Activated CD8-positive, alpha-beta T cell treated with anti-CD3 and anti-CD28 coated beads, Interleukin-2, amount 10 ng/mL, durations not matched to agents 7 days and 5 days (primary cell): ENCODE measurements at places on chromosomes 12 and 14.
A peak's percentile ranks its signal among the peaks of the same experiment; 100 is the strongest.

DNA sequence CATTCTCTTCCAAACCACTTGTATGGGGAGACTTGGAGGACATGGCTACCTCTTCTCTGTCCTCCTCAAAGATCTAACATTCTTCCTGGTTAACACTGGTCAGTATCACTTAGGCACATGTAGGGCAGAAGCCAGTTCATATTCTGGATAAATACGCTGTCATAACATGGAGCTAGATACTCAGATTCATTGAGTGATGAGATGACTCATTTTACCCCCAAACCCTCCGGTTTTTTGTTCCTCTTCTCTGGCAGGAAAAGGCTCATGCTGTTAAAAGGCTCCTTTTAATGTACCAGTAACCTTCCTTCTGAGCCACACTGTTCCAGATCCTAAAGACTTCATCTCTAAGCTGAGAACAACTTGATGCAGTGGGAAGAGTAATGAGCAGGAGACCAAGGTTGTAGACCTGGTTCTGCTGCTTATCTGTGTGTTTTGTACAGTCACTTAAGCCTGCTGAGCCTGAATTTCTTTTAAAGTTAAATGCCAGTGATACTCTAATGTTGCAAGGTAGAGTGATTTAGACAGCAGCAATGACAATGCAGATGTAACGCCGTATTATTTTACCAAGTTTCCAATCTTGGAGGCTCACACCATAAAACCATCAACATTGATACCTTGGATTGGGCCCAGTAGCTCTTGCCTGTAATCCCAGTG lies 57.3 kb upstream of the ELK3 start:
- peaks cover 8% of the 10 kb centered on the region for H3K27me3 ChIP-seq
- H3K4me1 ChIP-seq, result peaks cover 21% of the 10 kb centered on the region
- H3K4me3 ChIP-seq, result no peak overlapping the region
- no peak for DNase-seq
- H3K36me3 ChIP-seq, result no peaks in the 10 kb centered on the region
- no peak overlapping the region for H3K27ac ChIP-seq

DNA sequence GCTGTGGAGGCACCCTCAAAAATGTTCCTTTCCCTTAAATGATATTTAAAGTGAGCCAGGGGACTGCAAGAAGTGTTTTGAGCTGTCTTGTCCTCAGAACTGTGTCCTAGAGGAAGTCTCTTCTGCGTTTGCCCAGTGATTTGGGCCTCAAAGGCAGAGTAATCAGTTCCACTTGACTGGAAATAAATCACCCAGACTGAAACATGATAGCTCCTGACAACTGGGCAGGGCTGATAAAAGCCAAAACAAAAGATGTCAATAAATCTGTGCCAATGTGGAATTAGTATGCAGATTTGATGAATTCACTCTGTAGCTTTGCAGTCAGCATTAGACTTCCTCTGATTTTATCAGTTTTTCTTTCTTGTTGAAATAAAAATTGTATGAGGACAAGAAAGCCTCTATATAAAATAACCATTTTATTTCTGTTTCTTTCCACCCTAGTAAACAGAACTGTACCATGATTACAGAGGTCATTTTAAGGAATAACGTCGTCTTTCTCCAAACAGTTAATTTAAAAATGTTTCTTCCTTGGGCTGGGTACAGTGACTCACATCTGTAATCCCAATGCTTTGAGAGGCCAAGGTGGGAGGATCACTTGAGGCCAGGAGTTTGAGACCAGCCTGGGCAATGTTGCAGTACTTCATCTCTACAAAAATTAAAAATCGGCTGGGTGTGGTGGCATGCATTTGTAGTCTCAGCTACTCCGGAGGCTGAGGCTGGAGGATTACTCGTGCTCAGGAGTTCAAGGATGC lies 180.8 kb downstream of the ERC1 start:
- H3K4me1 ChIP-seq, result no peaks in the 10 kb centered on the region
- no peak overlapping the region for H3K4me3 ChIP-seq
- DNase-seq, result no peak
- H3K27ac ChIP-seq, result no peak overlapping the region
- no peaks in the 10 kb centered on the region for H3K27me3 ChIP-seq

DNA sequence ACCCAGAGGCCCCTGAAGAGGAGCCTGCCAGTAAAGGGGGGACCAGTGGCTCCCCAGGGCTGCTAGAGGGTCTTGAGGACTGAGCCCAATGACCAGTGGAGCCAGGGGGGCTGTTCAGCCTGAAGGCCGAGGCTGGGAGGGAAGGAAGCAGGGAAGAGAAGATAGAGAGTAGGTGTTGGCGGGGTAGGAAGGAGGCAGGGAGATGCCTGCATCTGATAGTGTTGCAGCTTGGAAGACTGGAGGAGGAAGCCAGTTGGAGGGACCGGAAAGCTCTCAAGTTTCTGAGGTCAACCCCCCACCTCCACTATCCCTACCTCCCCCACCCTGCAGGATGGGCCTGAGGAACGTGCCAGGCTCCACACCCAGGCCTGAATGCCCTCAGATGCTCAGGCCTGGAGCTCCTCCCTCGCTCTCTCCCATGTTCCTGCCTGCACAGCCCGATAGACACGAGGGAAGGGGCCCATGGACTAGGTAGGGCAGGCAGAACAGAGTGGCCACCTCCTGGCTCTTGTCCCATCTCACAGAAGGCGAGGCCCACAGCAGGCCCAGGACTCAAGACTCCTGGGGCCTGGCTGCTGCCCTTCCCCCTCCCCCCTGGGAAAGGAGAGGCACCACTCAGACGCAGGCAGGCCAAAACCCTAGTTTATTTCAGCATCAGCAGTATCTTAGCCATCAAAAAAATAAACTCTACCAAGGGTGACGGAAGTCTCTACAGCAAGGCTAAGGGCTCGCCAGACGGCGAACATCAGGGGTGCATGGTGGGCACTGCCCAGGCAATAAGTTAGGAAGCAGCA lies 3.4 kb downstream of the CKB start:
- H3K4me1 ChIP-seq, result peaks cover 20% of the 10 kb centered on the region
- H3K36me3 ChIP-seq, result no peaks in the 10 kb centered on the region
- H3K27ac ChIP-seq, result no peak overlapping the region
- peaks cover 12% of the 10 kb centered on the region for H3K27me3 ChIP-seq
- DNase-seq, result no peak

- H3K27ac ChIP-seq, result no peak overlapping the region
- H3K27me3 ChIP-seq, result no peaks in the 10 kb centered on the region
- H3K36me3 ChIP-seq, result peaks cover 37% of the 10 kb centered on the region
Measured at GRCh38 chr12:108807476-108807875, 49.9 kb downstream of the SSH1 start.

DNA sequence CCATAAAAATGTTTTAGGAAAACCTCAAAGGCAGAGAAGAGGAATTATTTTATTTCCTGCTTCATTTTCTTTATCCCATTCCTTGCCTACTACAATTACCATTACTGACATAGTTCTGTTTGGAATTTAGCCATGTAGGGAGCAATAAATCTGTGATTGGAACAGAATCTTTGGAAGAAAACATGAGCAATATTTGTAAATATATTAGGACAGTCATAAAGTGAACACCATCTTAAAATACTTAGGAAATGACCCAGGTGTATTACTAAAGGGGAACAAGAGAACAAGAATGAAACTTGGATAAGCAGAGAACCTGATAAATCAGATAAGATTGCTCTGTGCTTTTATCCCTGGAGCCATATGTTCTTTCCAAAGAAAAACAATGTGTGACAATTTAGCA lies 1326.0 kb upstream of the FLRT2 start:
- no peak overlapping the region for H3K27ac ChIP-seq
- no peaks in the 10 kb centered on the region for H3K27me3 ChIP-seq
- no peaks in the 10 kb centered on the region for H3K36me3 ChIP-seq
- H3K4me1 ChIP-seq, result no peaks in the 10 kb centered on the region

DNA sequence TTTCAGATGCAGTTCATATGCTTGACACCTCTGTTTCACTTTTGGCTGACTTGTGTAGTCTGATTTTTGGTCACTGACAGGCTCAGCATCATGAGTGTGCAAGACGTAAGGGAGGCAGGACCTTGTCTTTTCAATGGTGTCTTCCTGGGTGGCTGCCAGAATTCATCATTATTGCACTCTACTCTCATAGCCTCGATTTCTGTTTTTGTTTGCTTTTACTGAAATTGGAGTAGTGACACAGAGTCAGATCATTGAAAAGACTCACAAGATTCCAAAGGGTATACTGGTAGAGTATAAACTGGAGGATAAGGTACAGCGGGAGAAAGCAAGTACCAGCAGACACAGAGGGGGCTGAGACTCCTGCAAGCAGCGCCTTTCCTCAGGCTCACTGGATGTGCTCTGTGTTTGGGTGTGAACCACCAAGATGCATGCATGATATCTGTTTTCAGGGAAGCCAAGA lies 126.3 kb upstream of the FGD4 start:
- peak overlapping the region; percentile 90 for H3K27ac ChIP-seq
- no peak for DNase-seq
- H3K4me1 ChIP-seq, result peaks cover 15% of the 10 kb centered on the region
- no peaks in the 10 kb centered on the region for H3K27me3 ChIP-seq
- H3K36me3 ChIP-seq, result no peaks in the 10 kb centered on the region
- peak overlapping the region; percentile 34 for H3K4me3 ChIP-seq

DNA sequence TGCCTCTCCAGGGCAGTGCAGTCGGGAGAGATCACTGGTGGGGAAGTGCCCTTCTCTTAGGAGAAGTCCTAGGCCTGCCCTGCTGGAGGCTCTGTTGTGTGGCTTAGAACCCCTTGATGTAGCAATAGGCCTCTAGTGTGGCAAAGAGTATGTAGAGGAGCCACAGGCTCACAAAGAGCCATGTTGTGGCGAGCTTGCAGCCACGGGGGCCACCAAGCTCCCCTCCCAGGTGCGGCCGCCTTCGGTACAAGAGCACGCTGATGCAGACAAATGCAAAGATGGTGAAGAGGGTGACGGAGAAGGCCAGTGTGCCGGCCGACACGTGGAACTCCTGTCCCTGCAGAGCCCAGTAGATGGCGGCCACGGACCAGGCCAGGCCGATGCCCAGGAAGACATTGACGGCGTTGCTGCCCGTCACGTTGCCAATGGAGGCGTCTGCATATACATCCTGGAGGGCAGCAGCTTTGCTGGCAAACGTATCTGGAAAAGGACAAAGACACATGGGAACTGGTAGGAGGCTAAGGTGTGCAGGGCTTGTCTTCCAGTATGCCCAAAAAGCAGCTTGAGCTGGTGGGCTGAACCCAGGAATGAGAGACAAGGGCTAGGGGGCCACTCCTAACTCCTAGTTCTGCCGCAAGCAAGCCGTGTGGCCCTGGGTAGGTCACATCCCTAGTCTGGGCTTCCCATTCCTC lies 142.8 kb downstream of the SLC8A3 start:
- peaks cover 17% of the 10 kb centered on the region for H3K27me3 ChIP-seq
- H3K4me1 ChIP-seq, result no peaks in the 10 kb centered on the region
- H3K27ac ChIP-seq, result no peak overlapping the region
- no peaks in the 10 kb centered on the region for H3K36me3 ChIP-seq
- H3K4me3 ChIP-seq, result no peak overlapping the region

DNA sequence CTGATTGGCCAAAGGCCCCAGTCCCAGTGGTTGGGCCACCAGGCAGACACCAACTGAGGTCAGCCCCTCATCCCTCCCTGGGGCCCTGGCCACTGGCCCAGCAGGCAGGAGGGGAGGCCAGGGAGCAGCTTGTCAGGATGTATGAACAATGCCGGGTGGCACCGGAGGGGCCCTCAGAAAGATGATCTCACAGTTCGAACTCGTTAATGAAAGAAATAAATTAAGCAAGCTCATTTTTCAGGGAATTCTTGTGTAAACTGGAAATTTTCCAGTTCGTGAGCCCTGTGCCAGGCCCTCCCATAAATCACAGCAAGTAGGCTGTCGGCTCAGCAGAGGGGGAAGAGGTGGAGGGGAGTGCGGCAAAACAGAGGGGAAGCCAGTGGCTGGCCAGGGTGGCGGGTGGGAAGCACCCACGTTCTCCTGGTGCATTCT lies 177.0 kb upstream of the VASH1 start:
- no peaks in the 10 kb centered on the region for H3K27me3 ChIP-seq

DNA sequence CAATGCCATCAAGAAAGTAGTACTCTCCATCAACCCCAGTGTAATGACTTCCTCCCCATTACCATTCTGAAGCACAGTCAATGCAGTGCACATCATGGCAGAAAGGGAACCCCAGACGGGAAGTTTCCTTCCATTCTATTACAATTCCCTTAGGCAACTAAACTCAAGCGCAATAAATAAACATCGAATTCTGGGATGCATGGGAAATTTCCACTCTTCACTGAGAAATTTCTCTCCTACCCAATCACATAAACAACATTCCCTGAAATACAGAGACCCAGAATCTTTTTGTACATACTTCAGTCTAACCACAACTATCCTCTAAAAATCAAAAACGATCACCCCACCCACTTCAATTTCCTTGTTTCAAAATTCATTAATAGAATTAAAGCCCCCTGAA lies 20.0 kb downstream of the SARNP start:
- no peaks in the 10 kb centered on the region for H3K27me3 ChIP-seq
- H3K36me3 ChIP-seq, result peaks cover 59% of the 10 kb centered on the region
- H3K27ac ChIP-seq, result no peak overlapping the region
- no peak for DNase-seq
- no peak overlapping the region for H3K4me3 ChIP-seq

- H3K27me3 ChIP-seq, result peaks cover 14% of the 10 kb centered on the region
- H3K36me3 ChIP-seq, result no peaks in the 10 kb centered on the region
- H3K27ac ChIP-seq, result no peak overlapping the region
Measured at GRCh38 chr12:105483691-105484090, 153.2 kb downstream of the C12orf75 start.

GRCh38 chr12:132578826-132579225 lies 31.6 kb downstream of the LRCOL1 start:
- no peaks in the 10 kb centered on the region for H3K36me3 ChIP-seq
- no peaks in the 10 kb centered on the region for H3K27me3 ChIP-seq
- no peaks in the 10 kb centered on the region for H3K4me1 ChIP-seq
- H3K4me3 ChIP-seq, result no peak overlapping the region
- no peak for DNase-seq
- no peak overlapping the region for H3K27ac ChIP-seq

GRCh38 chr14:96693987-96694386 lies 103.2 kb upstream of the VRK1 start:
- no peaks in the 10 kb centered on the region for H3K4me1 ChIP-seq
- H3K4me3 ChIP-seq, result no peak overlapping the region
- H3K36me3 ChIP-seq, result no peaks in the 10 kb centered on the region
- H3K27ac ChIP-seq, result no peak overlapping the region
- DNase-seq, result no peak
